ENCODE measurements at places on chromosomes 3 and 15. TPM values are rescaled to one million over a fixed set of nuclear protein-coding genes. Genes with fewer than 3 reads are reported as not detected.

HRG gene
- not detected for total RNA-seq

GOLGA6A gene
- total RNA-seq: 0.54 TPM

NCEH1 gene
- total RNA-seq: 12.0 TPM

RETNLB gene
- not detected for total RNA-seq

NRG4 gene
- 1.6 TPM for total RNA-seq

PRSS50 gene
- 0.54 TPM for total RNA-seq

TM4SF1 gene
- 1.8 TPM for total RNA-seq

ATP8B4 gene
- not detected for total RNA-seq

ISLR2 gene
- total RNA-seq: not detected

IL5RA gene
- total RNA-seq: not detected

CX3CR1 gene
- not detected for total RNA-seq

EXD1 gene
- not detected for total RNA-seq

PAK6 gene
- 0.54 TPM for total RNA-seq

WNT5A gene
- 2,720 TPM for total RNA-seq

ROPN1 gene
- not detected for total RNA-seq

CCDC9B gene
- 34.8 TPM for total RNA-seq

TMCO5A gene
- not detected for total RNA-seq

IL17RC gene
- 365 TPM for total RNA-seq

ATP10A gene
- total RNA-seq: 2.5 TPM

PLSCR1 gene
- 92.7 TPM for total RNA-seq

MED12L gene
- 0.11 TPM for total RNA-seq

HTD2 gene
- total RNA-seq: 6.3 TPM

ZNF860 gene
- 7.3 TPM for total RNA-seq

ARHGEF26 gene
- 23.9 TPM for total RNA-seq

ACTRT3 gene
- 6.2 TPM for total RNA-seq

PLOD2 gene
- total RNA-seq: 55.4 TPM

LYZL4 gene
- 0.39 TPM for total RNA-seq

MESP1 gene
- total RNA-seq: not detected

EEFSEC gene
- 9.9 TPM for total RNA-seq

BFSP2 gene
- not detected for total RNA-seq

CFAP100 gene
- total RNA-seq: not detected

SPSB4 gene
- total RNA-seq: 0.39 TPM

RAB6B gene
- under 0.01 TPM for total RNA-seq

UACA gene
- 44.4 TPM for total RNA-seq

COL6A5 gene
- total RNA-seq: not detected

LIPH gene
- total RNA-seq: 1.2 TPM

CAMKV gene
- not detected for total RNA-seq

FBXO40 gene
- not detected for total RNA-seq

FHIT gene
- 5.1 TPM for total RNA-seq
